Type B pancreatic cell (in vitro differentiated cells): ENCODE measurements at places on chromosomes 16 and 17. TPM values are rescaled to one million over a fixed set of nuclear protein-coding genes. Genes with fewer than 3 reads are reported as not detected.

ITGB3 gene
- total RNA-seq: 0.36 and 1.6 TPM in 2 replicates

TCAP gene
- 1.5 and 2.4 TPM in 2 replicates for total RNA-seq

DNA sequence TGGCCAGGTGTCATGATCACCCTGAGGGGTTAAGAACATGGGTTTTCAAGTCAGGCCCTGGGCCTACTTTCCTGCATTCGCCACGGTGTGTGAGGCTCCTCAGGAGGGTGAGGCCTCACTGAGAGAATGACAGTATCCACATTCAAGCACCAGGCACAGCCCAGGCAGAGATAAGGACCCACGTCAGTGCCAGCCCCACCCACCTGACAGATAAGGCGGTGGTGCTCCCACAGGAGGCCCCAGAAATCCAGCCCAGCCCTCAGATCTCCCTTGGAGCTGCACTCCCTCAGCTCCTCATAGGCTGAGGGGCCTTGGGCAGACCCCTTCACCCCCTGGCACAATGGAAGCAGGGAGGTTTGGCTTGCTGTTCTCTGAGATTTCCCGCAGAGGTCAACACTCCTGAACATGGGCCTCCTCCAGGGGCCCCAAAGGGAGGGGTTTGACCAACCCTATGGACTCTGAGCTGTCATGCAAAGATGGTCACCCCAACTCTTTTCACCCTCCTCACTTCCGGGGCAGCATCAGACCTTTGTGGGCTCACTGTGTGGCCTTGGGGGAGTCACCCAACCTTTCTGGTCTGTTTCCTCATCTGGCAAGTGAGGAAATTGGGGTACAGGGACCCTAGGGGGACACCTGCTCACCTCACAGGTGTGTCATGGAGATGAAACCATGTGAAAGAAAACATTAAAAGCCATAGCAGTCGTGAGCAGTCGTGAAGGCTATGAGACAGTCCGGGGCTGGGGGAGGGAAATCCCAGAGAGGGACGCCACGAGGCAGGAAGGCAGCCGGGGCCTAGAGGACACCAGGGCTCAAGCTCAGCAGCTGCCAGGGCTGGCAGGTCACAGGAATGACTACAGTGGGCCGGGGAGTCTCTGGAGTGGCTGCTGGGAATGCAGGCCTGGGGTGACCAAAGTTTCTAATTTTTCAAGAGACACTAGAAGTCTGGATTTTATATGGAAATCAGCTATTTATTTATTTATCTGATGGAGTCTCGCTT is 15.4 kb downstream of the PLLP start:
- DNase-seq: no peak

GRCh38 chr17:35936063-35936462 is 5.5 kb upstream of the RDM1 start:
- DNase-seq: no peak

- no peak for DNase-seq
These were observed 13.7 kb downstream of the MYBBP1A start for GRCh38 chr17:4541328-4542002.

PYDC1 gene
- total RNA-seq: not detected in 2 replicates

DNA sequence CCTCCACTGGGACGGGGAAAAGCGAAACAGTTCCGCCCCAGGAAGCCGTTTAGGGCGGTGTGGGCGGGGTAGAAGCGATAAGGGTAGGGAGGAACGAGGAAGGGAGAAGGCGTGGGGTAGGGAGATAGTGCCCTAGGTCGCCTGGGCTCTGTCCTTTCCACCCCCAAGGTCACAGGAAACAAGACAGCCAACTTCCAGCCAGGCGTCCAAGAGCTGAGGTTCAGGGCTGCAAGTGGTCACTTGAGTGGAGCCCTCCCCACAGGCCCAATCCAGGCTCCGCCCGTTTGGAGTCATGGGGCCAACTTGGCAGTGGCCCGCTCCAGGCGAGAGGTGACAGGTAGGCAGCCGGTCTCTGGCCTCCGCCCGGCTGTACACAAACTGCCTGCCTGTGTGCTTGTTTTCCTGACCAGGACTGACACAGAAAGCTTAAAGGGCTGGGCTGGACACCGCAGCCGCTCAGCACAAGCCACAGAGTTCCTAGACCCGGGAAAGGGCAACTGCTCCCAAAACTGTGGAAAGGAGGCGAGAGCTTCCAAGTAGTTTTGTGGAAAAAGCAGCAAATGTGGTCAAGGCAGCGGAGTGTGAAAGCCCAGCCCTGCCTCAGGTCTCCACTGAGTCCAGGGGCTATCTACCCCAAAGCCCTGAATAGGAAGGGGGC is at the start of gene RILP:
RILP (minus strand) TSS at position 23 of the 658 bp plus-strand sequence. CDS start 62 bp downstream, outside the sequence.
- peak; percentile 73 for DNase-seq

- DNase-seq: no peak
These were observed 23.4 kb downstream of the LPCAT2 start for GRCh38 chr16:55532227-55532626.

- no peak for DNase-seq
These were observed 151.4 kb downstream of the TMEM132E start for GRCh38 chr17:34730816-34731215.

DNA sequence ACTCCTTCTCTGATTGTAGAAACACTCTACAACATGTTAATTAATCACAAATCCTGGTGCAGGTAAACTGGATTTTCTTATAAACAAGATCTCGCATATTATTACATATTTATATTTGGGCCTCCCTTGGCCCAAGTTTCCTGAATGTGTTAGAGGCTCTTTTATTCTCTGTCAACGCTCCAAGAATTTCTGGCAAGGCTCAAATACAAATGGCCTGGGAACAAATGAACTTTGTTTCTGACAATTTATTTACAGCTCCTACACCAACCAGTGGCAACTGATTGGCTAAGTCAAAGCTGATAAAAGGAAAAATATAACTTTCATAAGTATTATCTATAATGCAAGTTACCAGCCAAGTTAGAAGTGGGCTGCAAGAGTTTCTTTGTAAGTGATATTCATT is 64.9 kb upstream of the CORO6 start:
- DNase-seq: no peak

GRCh38 chr16:8614435-8615029 is 7.0 kb upstream of the METTL22 start:
- no peak for DNase-seq

SNTB2 gene
- 20.9 and 22.2 TPM in 2 replicates for total RNA-seq

DNA sequence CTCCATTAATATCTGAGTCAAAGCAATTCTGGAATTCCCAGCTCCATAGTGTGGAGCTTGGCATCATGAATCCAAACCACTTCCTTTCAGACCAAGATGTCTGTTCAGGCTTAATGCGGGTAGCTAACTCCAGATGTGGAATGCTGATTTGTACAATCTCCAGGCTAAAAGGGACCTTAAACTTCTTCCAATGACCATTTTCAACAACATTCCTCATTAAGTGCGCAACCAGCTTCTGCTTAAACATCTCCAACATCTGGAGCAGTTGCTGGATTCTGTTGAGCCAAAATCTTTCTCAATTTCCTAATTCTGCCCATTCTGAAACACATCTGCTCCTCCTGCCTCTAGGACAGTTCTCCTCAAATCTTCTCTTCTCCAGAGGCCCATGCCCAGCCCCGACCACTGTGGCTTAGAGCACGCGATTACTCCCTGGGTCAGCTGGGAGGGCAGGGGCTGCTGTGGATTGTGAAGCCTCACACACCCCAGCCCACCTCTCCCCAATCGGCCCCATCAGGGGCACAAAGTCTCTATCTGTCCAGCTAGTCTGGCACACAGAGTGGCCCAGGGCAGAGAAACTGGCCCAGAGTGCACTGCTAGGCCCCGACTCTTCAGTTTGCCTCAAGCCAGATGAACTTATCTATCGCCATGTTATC is 36.2 kb downstream of the ASPA start:
- no peak for DNase-seq

GRCh38 chr17:45672301-45672700 is 111.8 kb upstream of the CRHR1 start:
- no peak for DNase-seq

DNA sequence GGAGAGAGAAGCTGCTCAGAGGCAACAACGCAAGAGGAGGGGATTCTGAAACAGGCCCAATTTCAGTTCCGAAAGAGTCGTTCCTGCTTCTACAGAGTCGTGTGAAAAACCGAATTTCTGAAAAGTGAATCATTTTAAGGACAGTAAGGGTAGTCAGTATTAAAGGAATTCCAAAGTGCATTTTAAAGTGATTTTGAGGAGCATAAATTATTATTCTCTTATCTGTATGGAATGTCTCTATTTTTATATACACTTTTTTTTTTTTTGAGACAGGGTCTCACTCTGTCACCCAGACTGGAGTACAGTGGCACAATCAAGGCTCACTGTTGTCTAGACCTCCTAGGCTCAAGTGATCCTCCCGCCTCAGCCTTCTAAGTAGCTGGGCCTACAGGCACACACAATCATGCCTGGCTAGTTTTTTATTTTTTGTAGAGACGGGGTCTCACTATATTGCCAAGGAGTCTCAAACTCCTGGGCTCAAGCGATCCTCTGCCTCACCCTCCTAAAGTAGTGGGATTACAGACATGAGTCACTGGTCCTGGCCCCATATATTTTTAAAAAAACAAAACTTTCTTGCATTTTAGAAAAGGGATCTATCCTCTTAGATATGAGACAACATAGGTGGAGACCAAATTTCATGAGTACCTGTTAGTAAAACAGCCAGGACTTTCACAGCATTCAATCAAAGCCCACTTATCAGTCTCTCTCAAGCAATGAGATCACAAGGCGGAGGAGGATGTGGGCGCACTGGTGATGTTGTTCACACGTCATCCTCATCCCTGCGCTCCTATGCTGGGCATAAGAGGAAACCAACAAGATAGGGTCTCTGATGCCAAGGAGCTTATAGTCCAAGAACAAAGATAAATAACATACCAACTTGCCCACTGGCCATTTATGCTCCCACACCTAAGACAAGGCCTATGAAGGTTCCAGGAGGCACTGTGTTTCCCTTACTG is 53.2 kb downstream of the SMG6 start:
- no peak for DNase-seq

DNA sequence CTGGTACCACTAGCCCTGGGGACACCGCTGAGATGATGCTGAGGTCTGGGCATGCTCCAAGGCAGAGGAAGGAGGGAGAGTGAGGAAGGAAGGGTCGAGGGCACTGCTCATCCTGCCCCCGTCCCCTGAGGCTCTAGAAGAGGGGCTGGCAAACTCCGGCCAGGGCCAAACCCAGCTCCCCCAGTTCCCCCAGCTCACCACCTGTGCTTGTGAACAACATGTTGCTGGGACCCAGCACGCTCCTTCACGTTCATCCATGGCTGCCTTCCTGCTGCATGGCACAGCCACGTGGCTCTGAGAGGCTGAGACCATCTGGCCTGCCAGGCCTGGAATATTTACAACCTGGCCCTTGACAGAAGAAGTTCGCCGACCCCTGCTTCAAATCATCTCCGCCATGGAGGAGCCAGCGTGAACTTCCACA is 81.2 kb downstream of the RBFOX3 start:
- no peak for DNase-seq

DNA sequence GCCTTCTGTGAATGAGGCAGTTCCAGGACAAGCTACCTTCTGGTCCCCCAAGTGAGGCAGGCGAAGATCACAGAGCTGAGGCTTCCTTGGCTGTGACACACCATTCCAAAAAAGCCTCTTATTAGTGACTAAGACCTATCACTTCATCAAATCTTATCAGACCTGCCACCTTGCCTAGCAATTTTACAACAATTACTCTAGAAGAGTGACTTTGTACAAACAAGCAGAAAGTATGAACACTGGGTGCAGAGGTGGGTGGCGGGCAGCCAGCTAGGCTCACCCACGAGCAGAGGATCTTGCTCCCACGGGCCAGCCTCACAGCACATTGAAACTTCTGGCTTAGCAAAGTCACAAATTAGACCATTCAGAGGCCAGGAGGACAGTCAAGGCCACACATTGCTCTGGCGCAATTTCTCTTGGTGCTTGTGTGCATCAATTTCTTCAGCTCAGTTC is 2.2 kb upstream of the ICAM2 start:
- DNase-seq: peak; percentile 32

DNA sequence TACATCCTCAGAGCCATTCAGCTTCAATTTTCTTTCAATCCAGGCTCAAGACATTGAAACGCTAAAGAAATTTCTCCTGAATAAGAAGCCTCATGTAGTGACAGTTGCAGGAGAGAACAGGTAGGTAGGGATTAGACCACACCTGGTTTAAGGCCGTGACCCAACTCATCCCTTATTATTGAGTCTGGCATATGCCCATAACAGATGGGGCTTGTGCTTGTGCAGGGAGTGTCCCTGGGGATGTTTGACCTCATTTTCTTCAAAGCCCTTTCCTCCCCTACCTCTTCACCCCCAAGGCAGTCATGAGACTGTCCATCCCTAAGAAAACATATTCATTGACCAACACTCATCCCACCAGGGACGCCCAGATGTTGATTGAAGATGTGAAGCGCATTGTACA is 24.3 kb downstream of the SUPT6H start:
- DNase-seq: no peak

DNA sequence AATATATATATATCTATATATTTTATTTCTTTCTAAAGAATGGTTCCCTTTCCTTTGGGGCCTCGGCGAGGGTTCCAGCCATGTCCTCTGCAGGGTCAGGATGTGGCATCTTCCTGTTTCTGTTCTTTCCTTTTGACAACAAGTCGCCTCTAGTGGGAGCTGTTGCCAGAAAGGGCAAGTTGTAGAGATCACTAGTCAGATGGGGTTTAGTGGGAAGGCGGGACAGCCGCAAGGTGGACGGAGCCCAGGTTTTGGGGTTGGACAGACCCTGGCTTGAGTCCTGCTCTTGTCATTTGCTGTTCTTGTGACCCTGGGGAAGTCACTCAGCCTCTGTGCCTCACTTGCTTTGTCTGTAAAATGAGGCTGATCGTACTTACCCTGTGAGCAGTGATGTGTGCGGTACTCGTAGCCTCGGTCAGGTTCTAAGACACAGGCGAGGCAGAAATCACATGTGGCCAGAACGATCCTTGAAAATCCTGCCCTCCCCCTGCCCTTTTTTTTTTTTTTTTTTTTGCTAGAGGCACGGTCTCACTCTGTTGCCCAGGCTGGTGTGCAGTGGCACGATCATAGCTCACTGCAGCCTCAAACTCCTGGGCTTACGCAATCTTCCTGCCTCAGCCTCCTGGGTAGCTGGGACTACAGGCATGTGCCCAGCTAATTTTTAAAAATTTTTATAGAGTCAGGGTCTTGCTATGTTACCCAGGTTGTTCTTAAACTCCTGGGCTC is 80.1 kb downstream of the ABCC6 start:
- DNase-seq: no peak

PDIA2 gene
- total RNA-seq: 1.0 and 1.6 TPM in 2 replicates
